ENCODE measurements at places on chromosomes 1 and 21. TPM values are rescaled to one million over a fixed set of nuclear protein-coding genes. Genes with fewer than 3 reads are reported as not detected.

Gene NBPF6
- not detected for total RNA-seq

Gene COL16A1
- 257 TPM for total RNA-seq

Gene VHLL
- not detected for total RNA-seq

Gene CLIC6
- total RNA-seq = 0.20 TPM

Gene SPRR2B
- not detected for total RNA-seq

Gene C1orf116
- total RNA-seq = 6.4 TPM

Gene KRTAP12-2
- total RNA-seq = 1.5 TPM

Gene RXRG
- 14.1 TPM for total RNA-seq

Gene SIM2
- not detected for total RNA-seq

Gene TNN
- 2.9 TPM for total RNA-seq

- DNase-seq = no peak
These were observed 37.4 kb downstream of the ACOT11 start for GRCh38 chr1:54585181-54586066.

DNA sequence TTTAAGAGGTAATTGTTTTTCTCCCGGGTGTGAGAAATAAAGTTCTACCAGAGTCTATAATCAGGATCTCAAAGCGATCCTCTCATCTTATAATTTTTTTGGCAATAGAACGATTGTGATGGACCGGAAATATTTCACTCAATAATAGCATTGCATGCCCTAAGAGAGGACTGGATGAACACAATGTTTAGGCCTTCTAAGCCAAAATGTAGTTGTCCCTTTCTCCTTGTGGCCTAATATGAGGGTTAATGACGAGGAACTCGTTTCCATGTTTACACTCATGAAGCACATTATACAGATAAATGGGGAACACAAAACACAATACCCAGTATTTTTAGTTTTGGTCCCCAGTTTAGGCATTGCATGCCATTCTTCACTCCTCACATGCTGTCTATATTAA, 5.9 kb downstream of the TBX15 start:
- peak; percentile 61 for DNase-seq

DNA sequence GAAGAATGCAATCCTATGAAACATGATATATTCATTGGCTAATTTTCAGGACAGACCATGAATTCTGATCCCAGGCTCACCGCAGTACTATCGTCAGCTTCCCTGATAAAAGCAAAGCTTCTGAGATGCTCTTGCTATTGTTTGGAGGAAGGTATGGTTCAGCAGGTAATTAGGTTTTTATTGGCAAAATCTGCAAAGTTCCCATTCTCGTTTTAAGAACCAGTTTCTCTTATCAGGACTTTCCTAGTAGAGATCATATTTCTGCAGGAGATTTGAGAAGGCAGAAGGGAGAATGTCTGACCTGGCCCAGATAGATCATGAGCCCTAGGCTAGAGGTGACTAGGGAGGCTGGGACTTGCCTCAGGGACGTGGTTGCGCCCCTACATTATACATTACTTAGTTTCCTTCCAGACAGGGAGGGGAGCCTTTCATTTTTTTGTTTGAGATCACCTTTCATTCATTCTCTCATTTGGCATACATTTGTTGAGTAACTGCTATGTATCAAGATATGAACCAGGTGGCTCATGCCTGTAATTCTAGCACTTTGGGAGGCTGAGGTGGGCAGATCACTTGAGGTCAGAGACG, 108.8 kb downstream of the NRIP1 start:
- no peak for DNase-seq

DNA sequence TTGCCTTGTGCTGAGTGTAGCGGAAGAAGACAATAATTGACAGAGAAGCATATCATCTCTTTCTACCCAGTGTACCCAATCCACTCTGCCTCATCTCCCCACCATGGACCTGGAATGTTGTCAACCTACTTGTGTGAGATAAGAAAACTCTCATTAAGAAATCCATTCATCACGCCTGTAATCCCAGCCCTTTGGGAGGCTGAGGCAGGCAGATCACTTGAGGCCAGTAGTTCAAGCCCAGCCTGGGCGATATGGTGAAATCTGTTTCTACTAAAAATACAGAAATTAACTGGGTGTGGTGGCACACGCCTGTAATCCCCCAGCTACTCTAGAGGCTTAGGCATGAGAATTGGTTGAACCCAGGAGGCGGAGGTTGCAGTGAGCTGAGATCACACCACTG, 209.6 kb downstream of the PBX1 start:
- no peak for DNase-seq

GRCh38 chr1:225768662-225769426, 8.8 kb upstream of the SRP9 start:
- DNase-seq = no peak

- no peak for DNase-seq
These were observed 11.9 kb downstream of the SFN start for GRCh38 chr1:26874896-26875295.

DNA sequence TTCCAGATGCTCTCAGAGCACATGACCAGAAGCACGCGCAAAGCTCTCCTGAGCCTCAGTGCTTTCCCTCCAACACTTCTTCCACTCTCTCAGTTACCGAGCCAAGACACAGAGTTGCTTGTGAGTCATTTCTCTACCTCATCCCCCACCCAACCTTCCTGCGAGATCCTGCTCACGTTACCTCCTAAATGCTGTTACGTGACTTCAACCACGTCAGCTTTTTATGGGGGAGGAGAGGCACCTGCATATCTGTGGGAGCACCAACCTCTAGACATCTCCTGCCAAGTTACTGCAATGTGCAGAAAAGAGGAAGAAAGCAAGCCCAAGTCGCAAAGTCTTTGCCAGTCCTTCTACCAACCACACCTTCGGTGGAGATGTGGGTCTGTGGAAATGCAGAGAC, 27.2 kb upstream of the ERG start:
- no peak for DNase-seq

DNA sequence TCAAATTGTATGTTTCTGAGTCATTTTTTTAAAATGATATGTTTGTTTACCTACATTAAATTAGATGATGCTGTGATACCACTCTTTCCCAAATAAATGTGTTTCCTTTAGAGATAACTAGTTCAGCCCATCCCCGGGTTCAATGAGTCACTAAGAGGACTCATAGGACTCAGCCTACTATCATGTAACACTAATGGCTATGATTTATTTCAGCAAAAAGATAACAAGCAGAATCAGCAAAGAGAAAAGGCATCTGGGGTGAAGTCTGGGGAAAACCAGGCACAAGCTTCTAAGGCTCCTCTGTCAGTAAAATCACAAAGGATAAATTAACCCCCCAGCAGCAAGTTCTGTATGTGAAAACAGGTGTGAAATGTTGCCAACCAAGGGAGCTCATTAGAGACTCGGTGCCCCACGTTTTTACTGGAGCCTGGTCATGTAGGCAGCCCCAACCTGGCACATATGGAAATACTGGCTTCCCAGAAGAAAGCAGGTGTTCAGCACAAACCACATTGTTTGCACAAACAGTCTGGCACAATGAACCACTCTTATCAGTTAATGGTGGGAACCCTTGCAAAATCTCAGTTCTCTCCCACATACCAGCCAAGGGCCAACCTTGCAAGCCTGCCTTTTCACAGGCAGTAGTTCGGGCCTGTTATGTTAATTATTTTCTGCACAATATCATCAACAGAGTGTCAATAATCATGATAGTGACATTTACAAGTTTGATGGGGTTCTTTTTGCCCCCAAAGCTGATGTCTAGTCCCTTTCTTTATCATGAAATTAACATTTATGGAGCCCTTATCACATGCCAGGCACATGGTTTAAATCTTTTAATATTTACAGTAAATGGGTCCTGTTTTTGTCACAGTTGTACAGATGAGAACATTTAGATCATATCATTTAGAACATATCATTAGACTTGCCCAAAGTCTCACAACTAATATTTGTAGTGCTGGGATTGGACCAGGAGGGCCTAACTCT, 23.1 kb upstream of the CNN3 start:
- no peak for DNase-seq

- DNase-seq = peak; percentile 94
These were observed 10.6 kb upstream of the GADD45A start for GRCh38 chr1:67674260-67675011.

DNA sequence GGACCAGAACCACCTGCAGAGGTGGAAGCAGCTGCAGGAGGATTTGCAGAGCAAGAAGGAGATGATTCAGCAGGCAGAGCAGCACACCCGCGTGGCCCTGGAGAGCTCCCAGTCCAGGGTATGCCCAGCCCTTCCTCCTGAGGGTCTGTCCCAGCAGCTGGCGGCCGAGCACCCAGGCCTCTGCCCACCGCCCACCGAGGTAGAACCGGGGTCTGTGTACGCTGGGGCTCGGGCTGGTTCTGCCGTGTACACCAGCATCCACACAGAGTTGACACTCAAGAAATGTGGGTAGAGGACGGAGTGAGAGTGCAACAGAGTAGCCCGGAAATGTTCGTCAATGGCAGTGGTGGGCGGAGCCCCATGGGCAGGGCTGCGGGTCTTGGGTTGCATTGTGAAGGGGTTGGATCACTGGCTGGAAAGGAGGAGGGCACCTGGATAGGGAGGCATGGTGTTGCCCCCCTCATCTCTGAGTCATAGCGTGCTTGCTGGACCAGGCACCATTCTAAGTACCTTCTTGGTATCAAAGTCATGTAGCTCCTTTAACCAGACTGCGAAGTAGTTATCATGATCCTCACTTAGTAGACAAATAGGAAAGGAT, 5.1 kb upstream of the SMIM1 start:
- no peak for DNase-seq

- DNase-seq = no peak
These were observed 19.8 kb downstream of the PLA2G2E start for GRCh38 chr1:19903621-19904020.

DNA sequence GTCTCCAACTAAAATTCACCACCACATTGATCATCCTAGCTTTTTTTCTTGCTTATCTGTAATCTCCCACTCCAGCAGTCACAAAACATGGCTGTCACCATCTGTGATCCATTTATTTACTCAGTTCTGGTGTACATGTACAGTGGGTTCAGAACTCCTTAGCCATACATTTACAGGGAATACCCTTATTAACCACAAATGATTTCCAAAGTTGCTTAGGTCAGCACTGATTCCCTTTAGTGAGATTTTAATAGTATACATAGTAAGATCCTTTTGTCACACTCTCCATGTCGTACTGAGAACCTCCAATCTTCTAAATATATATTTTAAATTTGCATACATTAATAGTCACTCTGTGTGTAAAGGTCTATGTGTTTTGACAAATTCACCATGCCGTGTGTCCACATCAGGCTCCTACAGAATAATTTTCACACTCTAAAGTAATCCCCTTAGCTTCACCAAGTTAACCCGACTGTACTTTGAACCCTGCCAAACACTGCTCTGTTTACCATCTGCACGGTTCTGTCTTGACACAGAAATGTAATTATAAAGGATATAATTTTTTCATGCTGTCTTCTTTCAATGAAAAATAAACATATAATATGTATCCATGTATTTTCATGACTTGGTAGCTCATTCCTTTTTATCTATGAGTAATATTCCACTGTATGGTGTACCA, 473.6 kb upstream of the ZP4 start:
- no peak for DNase-seq

DNA sequence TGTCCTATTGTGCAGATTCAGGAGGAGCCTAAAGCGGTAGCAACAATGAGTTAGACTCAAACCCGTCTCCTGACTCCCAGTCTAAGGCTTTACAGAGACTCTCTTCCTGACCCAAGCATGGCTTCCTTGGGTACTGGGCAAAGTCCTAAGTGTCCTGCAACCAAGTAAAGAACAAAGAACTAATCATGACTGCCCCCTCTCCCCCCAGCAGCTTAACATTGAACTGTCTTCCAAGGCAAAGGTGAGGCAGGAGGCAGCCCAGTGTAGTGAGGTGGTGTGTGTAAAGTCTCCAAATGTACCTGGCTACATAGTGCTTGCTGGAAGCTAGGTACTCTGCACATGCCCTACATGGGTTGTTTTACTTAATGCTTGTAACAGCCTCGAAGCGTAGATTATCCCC, 2.3 kb downstream of the FABP3 start:
- DNase-seq = no peak

GRCh38 chr1:213268221-213268620, 217.2 kb downstream of the RPS6KC1 start:
- DNase-seq = no peak

DNA sequence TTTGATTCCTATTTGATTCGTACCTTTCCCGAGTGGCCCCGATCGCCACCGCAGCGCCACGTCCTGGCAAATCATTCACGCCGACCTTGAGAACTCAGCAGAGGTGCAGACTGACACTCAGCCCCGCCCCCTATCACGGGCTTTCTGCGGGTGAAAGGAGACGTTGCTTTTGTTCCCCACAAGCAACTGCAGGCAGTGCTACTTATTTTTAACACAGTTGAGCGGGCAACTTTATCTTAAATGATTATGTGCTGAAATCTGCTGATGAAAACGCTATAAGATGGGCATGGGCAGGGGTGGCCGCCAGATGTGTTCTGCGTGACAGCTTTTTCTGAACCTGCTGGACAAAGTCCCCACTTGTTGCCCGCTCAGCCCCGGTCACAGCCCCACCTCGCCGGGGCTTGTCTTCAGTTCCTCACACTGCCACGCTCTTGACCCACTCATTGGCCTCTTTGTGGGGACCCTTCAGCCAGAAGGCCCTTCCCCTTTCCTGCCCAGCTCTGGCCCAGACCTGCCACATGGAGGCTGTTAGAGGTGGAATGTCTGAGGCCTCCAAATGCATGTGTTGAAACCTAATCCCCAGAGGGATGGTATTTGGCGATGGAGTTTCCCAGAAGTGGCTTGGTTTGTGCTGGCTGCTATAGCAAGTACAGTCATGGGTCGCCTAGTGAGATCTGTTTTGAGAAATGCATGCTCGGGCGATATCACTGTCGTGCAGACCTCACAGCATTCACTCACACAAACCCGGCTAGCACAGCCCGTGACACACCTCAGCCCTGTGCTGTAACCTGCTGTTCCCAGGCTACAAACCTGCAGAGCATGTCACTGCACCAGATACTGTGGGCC, 15.7 kb upstream of the PDXK start:
- DNase-seq = peak; percentile 39

- DNase-seq = no peak
These were observed 5.2 kb downstream of the GRIK3 start for GRCh38 chr1:37028981-37029617.

- DNase-seq = no peak
These were observed 140.8 kb upstream of the RAB4A start for GRCh38 chr1:229130028-229130668.

DNA sequence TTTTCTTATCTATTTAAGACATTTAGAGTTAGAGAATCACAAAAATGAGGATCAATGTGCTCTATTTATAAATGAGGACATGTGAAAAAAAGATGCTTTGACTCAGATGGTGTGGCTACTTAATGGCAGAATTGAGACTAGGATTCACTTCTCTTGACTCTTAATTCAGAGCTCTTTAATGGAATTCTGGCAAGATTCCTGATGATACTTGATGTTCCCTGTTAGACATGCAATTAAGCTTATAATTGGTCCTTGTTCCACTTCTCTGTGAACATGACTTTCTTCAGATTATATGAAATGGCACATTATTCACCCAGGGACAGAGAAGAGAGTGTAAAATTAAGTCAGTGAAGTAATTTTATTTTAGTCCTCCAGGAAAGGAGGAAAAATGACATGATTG, 165.3 kb downstream of the LRRC7 start:
- no peak for DNase-seq

Data from skin of body (tissue), 3 donors.